ENCODE measurements at places on chromosomes 5 and 9.

GRCh38 chr5:19975795-19976194, 12.2 kb downstream of the CDH18 start:
- no peak for DNase-seq

DNA sequence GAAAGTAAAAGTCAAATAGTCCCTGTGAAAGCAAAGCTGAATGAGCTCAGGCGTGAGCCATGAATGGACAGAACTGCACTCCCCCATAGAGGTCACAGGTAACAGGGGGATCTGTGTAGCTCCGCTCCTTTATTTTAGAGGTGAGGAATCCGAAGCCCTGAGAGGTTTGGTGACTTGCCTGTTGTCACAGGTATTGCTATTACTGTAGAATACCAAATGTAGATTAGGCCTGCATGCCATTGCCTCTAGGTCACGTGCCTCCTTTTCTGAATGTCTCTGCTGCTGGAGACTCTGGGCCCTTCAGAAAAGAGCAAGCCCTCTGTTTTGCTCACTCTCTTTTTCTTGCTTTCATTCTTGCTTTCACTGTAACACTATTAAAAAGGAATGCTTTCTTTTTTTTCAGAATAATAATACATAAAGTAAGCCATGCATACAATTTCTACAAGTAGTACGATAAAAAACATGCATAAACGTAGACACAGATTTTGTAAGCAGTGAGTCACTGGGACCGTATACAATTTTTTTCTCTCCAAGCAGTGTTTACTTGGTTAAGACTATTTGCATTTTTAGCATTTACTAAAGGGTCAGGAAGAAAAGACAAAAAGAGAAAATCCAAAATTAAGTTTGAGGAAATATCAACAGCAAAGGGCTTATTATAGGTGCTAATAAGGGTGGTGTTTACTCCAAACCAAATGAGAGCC, 568.7 kb upstream of the ADAMTS16 start:
- no peak for DNase-seq

GRCh38 chr5:74877624-74878304, 11.6 kb upstream of the FAM169A start:
- DNase-seq, result no peak

DNA sequence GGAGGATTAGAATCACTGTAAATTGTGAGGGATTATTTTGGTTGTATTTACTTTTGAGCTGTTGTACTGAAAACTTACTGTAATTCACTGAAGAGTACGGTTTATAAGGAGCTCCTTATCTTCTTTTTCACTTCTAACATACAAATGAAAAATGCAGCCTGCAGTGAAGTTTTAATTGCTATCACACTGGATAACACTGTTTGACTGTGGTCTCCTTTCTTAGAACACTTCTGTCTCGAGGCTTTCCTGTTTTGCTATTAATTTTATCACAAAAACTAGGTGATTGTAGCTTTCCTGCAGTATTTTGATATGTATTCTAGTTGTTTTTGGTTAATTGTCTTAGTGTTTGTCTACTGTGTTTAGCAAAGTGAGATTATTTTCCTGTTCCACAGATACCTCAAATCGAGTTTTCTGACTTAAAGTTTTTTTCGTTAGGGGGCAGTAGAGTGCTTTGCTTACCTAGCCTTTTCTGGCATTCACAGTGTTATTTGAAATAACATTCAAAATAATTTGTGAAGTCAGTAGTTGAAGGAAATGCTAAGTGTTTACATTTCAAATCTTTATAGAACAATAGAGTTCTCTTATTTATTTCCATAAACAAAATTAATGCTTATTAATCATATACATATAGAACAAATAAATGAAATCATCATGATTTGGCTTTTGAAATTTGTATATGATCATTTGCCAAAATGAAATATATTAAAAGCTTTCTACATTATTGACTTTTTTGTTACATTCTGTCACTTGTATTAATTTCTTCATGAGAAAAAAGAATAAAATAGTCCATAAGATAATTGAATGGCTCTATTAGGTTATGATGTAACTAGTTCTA, 52.9 kb downstream of the COMMD10 start:
- peak; percentile 62 for DNase-seq

All from HT-29 (cell line).